ENCODE measurements at places on chromosomes 7 and 10.

DNA sequence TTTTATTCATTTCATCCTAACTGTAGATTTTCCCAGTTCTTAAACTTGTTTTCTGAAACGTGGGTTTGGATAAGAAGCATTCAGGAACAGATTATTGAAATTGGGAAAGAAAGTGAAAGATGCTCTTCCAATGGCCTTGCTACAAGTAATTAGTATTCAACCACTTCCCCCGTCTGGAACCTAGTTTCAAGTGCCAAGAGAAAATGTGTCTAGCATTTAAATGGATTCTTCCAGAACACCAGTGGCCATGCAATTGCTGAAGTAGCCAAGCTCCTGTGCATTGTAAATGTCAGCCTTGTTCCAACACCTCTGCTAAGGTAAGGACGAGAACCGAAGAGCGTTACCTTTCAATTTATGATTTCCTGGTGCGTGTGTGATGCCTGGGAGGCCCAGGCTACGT lies 68.2 kb downstream of the PFKFB3 start:
- DNase-seq = no peak

- DNase-seq = no peak
Observed at GRCh38 chr7:30231271-30231670, 53.1 kb upstream of the ZNRF2 start.

DNA sequence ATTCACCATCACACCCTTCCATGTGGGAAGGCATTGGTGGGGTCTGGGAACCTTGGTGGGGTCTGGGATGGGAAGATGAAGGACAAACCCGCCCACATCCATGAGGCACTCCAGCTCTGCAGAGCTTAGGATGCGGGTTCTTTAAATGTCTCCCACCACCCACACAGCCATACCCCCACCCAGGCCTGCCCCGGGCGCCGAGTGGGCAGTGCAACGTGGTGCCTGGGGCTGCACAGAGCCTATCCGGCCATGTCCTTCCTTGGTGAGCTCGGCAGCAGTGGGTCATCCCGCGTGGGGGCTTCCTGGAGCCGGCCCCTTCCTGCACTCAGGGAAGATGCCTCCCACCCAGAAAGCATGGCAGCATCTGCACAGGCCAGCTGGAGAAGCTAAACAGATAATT lies 163.5 kb upstream of the TCERG1L start:
- no peak for DNase-seq

DNA sequence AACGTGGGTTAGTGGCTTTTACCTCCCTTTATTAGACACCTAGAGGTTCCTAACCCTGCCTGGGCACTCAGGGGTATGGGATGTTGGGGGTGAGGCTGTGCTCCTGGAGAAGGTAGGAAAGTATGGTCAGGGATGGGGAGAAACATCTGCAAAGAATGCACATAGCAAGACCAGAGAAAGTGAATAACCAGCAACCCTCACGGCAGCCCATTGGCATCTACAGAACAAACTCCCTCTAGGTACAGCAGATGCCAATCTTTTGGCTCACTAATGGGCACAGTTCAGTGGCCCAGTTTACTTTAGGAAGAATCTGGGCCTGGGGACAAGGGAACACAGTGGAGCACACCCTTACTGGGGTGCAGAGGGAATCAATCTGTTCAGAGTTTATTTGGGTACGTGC lies 143.9 kb downstream of the JAZF1 start:
- no peak for DNase-seq

DNA sequence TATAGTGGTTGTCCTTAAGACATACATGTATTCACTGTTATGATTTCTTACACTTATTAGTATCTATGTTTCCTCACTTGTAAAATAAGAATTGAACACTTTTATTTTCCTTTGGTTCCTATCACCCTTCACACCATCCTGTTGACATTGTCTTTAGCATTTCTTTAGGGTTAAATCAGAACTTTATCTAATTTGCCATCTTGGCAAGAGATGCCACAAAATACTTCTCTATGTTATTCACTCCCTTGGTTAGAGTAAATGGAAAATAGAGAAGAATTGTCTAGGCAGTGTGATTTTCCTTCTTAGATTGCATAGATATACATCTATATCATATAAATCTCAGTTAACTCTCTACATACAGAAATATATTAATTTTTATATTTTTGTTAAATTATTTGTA lies 204.7 kb downstream of the SEMA3D start:
- DNase-seq = no peak

DNA sequence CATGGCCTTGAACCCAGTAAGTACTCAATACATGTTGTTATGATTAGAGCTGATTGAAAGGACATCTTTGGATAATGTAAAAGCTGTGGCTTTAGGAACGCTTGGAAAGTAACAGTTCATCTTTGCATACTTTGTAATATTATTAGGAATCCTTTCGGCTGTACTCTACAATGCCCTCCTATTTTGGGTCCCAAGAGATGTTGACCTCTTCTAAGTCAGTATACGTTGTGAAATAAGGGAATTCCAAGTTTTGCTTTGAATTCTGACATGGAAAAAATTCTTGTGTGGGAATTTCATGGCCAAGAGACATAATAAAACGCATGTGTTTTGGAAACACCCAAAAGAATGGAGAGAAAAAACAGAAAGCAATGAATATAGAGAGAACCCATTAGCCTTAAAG lies 7.7 kb downstream of the AGR3 start:
- no peak for DNase-seq

- DNase-seq = no peak
Observed at GRCh38 chr7:118949031-118949430, 724.5 kb downstream of the ANKRD7 start.

- no peak for DNase-seq
Observed at GRCh38 chr7:145050415-145050814, 214.6 kb upstream of the TPK1 start.

DNA sequence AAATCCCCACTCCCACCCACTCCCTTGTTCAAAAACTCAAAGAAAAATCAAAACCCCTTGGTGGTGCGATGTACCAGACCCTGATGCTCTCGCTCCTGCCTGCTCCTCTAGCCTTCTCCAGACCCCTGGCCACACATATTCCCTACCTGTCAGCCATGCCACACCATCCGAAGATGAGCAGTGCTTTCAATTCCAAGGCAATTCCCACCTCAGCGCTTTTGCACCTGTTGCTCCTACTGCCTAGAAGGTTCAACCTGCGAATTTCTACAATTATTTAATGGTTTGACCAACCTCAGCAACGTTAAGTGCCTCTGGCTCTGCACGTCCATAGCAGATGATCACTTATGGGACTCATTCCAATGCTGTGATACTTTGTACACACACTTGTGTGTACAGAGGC lies 11.1 kb downstream of the SLC16A12 start:
- DNase-seq = no peak

- no peak for DNase-seq
Observed at GRCh38 chr7:54115028-54115763, 427.0 kb upstream of the VSTM2A start.

- DNase-seq = no peak
Observed at GRCh38 chr7:4861673-4862072, at the start of gene PAPOLB. Gene PAPOLB, minus strand, starts transcription at chr7:4862030. Its CDS starts 220 bp downstream, at chr7:4861810.

DNA sequence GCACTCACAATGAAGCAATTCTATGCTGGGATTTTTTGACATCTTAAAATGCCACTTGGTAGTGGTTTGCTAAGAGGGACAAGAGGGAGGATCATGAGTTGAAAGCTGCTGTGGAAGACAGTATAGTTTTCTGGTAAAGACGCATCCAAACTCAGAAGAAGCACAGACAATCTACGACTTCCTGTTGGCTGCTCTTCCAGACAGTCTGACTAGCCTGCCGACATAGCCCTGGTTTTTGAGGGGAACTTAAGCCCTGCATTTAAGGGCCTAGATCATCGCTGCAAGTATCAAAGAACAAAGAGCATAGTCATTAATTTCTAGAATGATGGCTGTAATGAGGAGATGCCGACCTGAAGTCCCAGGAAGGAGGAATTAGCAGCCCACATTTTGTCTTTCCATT lies 99.9 kb upstream of the IKZF1 start:
- no peak for DNase-seq

DNA sequence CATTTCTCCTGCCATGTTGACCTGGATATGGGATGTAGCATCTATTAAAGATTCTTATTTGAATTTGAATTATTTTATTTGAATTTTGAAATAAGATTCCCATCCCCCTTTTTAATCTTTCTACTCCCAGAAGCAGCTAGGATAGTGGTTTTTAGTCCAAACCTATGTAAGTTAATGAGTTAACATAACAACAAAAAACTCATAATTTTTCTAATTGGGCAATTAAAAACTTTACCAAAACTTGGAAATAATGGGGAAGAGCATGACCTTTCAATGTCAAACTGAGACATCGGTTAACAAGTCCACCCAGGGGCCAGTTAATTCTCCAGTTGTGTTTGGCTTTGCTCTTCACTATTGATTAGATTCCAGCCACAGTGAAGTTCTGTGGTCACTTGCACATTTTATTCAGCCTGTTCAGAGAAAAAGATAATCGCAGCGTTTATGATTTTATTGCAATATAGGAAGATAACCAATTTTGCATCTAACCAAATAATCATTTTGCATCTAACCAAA lies 1.2 kb upstream of the FAM13C start:
- no peak for DNase-seq

DNA sequence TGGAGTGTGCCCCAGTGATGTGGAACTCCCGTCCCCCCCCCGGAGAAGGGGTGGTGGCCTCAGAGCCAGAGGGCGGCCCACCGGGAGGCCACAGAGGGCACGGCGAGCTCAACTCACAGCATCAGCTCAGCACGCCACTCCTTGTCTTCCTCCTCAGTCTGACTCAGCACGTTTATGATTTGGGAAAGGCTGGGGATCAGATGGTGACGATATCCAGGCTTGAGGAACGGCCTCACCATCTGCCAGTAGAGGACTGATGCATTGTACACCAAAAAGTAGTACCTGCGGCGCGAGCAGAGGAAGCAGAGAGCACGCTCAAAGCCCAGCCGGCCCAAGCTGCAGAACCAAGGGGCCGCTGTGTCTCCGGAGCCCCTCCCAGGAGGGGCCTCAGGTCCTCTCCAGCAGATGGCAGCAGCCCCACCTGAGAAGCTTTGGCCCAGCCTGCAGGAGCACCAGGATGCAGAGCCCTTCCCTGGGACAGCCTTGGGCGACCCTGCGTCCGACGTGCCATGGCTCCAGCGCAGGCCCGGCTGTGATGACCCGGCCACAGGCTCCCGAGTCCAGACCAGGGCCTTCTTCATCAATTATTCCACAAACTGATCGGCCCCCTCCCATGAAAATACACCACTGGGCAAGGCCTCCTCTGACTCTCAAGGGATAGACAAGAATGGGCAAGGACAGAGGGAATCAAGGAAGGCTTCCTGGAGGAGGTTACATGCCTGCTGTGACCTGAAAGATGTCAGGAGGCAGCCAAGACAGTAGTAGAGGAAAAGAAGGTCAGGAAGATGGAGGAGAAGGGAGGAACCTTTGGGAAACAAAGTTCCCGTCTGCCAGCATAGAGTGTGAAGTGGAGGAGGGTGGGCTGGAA lies 3.7 kb downstream of the CFAP46 start:
- no peak for DNase-seq

DNA sequence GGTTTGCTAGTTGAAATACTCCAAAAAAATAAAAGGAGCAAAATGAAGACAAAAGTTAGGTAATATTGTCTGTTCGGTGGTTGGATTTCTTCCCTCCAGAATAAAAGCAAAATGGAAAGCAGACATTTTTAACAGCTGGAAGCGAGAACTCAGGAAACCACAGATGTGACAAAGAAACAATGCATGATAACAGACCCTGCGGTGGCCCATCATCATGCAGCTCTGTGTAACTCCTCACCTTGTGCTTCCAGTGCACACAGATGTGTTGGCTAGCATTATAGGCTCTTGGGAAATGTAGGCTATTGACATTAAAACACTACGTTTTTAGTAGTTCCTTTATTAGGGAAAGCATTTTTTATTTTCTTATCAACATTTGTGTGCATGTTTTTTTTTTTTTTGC lies 53.9 kb upstream of the ARL4A start:
- no peak for DNase-seq

GRCh38 chr10:77386838-77387237 lies 250.8 kb downstream of the KCNMA1 start:
- no peak for DNase-seq

- DNase-seq = no peak
Observed at GRCh38 chr10:131760416-131761166, 140.2 kb upstream of the PPP2R2D start.

DNA sequence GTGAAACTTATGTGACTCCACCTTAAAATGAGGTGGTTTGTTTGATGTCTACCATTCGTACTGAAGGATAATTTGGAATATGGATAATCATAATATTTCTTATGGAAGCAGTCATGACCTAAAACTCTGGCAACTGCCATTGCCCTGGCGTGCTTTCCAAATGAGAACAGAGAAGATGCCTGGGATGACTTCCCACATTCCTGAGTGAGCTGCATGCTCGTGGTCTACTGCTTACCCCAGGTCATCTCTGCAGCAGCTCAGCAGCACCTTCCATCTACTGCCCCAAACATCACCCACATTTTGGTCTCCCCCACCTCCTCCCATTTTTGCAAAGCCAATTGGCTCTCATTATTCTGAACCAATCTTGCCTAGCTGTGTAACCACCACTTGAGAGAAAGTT lies 40.1 kb downstream of the LYZL1 start:
- no peak for DNase-seq

DNA sequence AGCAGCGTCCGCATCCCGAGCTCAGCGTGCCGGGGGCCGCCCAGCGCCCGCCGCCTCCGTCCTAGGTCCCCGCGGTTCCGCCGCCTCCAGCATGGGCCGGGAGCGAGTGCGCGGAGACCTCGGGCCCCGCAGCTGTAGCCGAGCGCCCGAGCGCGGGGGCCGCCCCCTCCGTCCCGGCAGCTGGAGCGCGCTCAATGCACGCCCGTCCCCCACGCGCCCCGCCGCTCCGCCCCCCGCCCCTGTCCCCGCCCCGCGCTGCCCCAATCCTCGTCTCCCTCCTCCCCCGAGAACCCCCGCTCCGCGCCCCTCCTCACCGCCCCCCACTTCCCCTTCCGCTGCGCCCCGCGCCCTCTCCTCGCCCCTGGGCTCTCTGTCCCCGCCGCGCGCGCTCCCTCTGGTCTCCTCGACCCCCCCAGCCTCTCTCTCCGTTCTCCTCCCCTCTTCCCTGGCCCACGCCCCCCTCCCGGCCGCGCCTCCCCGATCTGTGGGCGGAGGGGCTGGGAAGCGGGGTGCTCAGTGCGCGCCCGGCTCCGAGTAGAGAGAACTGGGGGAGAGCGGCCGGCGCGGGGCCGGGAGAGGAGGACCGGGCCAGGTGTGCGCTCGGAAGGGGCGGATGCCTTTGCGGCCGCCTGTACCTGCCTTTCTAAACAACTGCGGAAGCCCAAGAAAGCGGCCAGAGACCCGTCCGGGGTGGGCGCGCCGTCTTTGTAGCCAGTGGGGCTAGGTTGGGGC lies at the start of gene VIPR2:
VIPR2 (minus strand) TSS at position 110 of the 732 bp plus-strand sequence; CDS start at position 14, 96 bp downstream.
- no peak for DNase-seq

GRCh38 chr7:81036057-81036456 lies 117.2 kb upstream of the SEMA3C start:
- no peak for DNase-seq

- DNase-seq = no peak
Observed at GRCh38 chr10:76440426-76440825, 1009.0 kb downstream of the LRMDA start.

Measured in activated T-cell treated with anti-CD3 and anti-CD28 coated beads for 48 hours (primary cell).